Left colon (tissue), 2 donors: ENCODE measurements at places on chromosomes 2 and 18.

DNA sequence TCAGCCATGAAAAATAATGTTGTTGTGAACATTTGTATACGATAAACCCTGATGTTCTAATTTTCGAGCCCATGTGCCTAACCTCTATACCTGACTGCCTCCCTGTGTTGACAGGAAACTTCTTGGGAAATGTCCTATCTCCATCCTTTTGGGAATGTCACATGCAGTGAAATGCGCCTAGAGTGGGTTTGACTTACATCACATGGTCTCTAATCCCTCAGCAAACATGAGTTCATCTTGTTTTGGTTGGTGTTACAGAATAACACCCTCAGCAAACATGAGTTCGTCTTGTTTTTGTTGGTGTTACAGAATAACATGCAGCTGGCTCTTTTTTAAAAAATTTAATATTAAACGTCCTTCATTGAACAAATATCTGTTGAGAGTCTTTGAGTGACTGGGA lies 4.3 kb upstream of the UGT1A6 start:
- DNase-seq: no peak

DNA sequence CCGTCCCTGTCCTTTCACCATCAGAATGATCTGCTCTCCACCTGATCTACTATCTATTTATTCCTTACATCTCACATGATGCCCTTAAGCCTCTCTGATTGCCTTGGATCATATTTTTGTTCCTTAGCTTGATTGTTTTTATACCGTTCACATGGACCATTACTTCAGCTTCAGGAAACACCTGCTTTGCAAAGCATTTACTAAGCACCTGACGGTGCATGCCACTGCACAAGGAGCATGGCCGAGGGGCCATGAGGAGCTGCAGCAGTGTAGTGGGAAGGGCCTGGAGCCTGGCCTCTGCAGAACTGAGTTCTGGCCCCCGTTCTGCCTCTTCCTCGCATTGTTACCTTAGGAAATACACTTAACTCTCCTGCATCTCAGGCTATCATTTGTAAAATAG lies 124.1 kb upstream of the NDUFV2 start:
- DNase-seq: no peak

DNA sequence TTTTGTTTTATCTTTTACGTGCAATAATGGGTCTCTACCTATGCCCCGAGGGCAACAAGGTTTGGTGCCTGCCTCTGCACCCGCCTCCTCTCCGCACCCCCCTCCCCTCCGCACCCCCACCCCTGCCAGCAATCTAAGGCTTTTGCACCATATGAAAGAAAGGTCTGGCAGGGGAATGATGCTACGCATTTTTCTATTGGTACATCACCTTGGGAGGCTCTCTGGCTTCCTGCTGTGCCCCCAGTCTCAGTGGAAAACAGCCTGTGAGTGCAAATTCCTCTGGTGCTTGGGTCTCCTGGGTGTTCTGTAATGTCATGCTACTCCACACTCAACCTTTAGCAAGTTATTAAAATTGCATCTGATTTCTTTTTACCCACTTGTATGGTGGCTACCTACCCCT lies 161.3 kb upstream of the SMAD7 start:
- DNase-seq: no peak

GRCh38 chr2:60463249-60463648 lies 90.2 kb downstream of the BCL11A start:
- no peak for DNase-seq
